K562 (cell line): ENCODE measurements at places on chromosomes 12 and 14. TPM values are rescaled to one million over a fixed set of nuclear protein-coding genes. Genes with fewer than 3 reads are reported as not detected.

- H3K4me1 ChIP-seq = no peaks in the 10 kb centered on the region
- H3K4me3 ChIP-seq = no peak overlapping the region
- H3K27ac ChIP-seq = no peak overlapping the region
- no peaks in the 10 kb centered on the region for H3K36me3 ChIP-seq
- no peaks in the 10 kb centered on the region for H3K27me3 ChIP-seq
- DNase-seq = no peak
These were observed 131.6 kb upstream of the PLEKHG7 start for GRCh38 chr12:92571169-92571568.

DNA sequence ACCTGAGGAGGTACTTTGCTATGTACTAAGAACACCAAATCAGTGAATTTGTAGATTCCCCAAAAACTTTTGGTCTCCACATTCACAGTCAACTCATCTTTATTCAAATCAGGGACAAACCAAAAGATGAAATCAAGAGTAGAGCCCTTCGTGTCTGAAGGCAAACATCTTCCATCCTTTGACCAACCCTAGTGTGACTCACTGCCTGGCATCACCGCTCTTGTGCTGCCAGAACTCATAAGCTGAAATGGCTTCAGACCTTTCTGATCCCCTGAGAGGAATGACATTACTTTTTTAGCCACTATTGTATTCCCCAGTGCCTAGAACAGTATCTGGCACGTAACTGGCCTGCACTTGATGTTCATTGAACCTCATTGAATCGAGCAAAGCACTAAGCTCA, 50.1 kb downstream of the GOLGA5 start:
- no peaks in the 10 kb centered on the region for H3K27me3 ChIP-seq
- DNase-seq = no peak
- H3K27ac ChIP-seq = no peak overlapping the region
- H3K4me3 ChIP-seq = no peak overlapping the region

DNA sequence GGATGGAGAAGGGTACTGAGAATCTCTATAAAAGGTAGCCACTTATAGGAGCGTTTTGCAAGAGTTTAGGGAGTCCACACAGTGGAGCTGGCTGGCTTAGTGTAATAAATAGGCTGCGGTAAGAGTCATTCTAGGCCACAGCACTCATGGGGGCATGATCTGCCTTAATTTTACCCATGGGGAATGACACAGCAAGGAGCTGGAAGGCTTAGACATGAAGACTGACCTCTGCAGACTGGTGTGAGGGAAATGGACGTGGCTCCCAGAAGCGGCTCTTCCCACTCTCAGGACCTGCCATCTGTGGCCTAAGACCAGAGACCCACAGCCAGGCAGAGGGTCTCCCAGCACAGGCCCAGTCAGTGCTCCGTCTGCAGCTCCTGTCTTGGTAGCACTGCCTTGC, 173.3 kb downstream of the PPM1H start:
- no peaks in the 10 kb centered on the region for H3K27me3 ChIP-seq
- H3K4me1 ChIP-seq = peaks cover 7% of the 10 kb centered on the region
- H3K27ac ChIP-seq = no peak overlapping the region

DNA sequence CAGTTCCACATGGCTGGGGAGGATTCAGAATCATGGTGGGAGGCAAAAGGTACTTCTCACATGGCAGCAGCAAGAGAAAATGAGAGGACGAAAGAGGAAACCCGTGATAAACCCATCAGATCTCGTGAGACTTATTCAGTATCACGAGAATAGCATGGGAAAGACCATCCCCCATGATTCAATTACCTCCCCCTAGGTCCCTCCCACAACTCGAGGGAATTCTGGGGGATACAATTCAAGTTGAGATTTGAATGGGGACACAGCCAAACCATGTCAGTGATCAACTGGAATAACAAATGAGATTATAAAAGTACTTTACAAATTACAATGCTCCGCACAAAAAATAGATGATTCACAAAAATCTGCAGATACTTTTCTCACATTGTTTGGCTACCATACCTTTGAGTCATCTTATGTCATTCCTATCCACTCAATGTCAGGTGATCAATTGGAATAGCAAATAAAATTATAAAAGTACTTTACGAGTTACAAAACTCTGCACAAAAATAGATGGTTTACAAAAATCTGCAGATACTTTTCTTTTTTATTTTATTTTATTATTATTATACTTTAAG, 338.9 kb downstream of the C12orf50 start:
- no peaks in the 10 kb centered on the region for H3K36me3 ChIP-seq
- H3K4me1 ChIP-seq = no peaks in the 10 kb centered on the region

Gene AKAP5
- 0.11 and 0.40 TPM in 2 replicates for polyA plus RNA-seq
